Body of pancreas (tissue), 4 donors: ENCODE measurements at places on chromosomes 6 and 20. TPM values are rescaled to one million over a fixed set of nuclear protein-coding genes. Genes with fewer than 3 reads are reported as not detected.

Gene CRISP3
- 0.99 TPM for total RNA-seq

Gene INSM1
- 3.4 TPM for total RNA-seq

Gene TRIM31
- total RNA-seq: 0.26 TPM

Gene SIGLEC1
- 5.9 TPM for total RNA-seq

Gene HCK
- 2.1 TPM for total RNA-seq

Gene TGM6
- total RNA-seq: not detected

Gene TUBB2B
- total RNA-seq: 10.6 TPM

Gene EYS
- total RNA-seq: not detected

Gene CYP39A1
- total RNA-seq: 6.0 TPM

Gene SLC22A16
- not detected for total RNA-seq

Gene TCP11
- total RNA-seq: not detected

Gene IRAK1BP1
- 6.9 TPM for total RNA-seq

Gene SLC17A2
- not detected for total RNA-seq

DNA sequence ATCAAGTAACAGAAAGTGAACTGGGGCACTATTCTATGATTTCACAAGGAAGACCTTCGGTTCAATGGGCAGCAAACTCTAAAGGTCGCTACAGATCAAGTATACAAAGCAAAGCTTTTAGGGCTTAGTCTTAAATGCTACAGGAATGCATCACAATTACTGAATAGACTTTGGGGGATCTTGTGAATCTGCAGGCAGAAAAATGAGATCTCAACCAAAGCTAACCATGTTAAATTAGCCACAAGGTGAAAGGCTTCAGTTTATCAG, 98.0 kb upstream of the TMEM30A start:
- H3K27me3 ChIP-seq: no peaks in the 10 kb centered on the region
- H3K4me3 ChIP-seq: no peak overlapping the region
- no peak overlapping the region for H3K27ac ChIP-seq
- no peaks in the 10 kb centered on the region for H3K36me3 ChIP-seq

DNA sequence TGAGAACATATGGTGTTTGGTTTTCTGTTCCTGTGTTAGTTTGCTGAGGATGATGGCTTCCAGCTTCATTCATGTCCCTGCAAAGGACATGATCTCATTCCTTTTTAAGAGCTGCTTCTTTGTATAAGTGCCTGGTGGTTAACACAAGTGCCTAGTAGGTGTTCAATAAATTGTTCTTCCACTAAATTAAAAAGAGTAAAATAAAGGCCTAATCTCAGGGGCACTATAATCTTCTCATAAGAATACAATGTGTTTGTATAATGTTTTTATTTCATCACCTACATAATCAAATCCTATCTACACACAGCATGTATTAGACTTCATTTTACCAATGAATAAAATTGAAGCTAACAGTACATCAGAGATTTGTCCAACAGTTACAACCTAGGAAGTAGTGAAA, 252.7 kb downstream of the KHDC1L start:
- no peaks in the 10 kb centered on the region for H3K27me3 ChIP-seq
- DNase-seq: no peak
- no peaks in the 10 kb centered on the region for H3K36me3 ChIP-seq
- H3K27ac ChIP-seq: no peak overlapping the region
- H3K4me1 ChIP-seq: no peaks in the 10 kb centered on the region

DNA sequence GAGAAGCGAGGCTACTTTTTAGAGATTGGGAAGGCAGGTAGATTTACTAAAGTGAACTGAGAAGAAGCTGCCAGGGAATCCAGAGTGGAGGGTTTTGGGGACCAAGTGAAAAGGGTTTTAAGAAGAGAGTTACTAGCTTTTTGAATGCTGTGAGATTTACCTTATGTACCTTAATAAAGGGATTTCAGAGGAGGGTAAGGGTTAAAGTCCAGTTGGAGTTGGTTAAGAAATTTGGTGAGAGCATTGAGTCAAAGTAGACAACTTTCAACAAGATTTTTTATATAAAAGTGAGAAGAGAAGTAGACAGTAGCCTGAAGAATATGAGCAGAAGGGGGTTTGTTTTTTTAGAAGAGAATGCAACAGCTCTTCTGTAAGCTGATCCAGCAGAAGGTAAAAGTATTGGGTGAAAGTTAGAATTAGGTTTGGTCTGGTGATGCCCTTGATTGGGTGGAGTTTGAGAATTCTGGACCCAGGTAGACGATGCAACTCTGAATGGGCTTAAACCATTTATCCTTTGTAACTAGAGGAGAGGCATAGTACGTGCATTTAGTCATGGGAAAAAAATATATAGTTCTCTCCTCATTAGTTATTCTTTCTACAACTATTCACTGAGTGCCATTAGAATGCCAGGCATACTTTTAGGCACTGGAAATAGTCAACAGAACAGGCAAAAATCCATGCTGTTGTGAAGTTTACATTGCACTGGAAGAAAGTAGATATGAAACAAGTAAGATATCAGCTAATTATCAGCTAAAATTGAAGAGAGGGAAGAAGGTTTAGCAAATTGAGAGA, 44.8 kb downstream of the ATRN start:
- H3K4me3 ChIP-seq: no peak overlapping the region
- no peak for DNase-seq
- peaks cover 14% of the 10 kb centered on the region for H3K4me1 ChIP-seq
- no peaks in the 10 kb centered on the region for H3K27me3 ChIP-seq
- H3K36me3 ChIP-seq: no peaks in the 10 kb centered on the region

DNA sequence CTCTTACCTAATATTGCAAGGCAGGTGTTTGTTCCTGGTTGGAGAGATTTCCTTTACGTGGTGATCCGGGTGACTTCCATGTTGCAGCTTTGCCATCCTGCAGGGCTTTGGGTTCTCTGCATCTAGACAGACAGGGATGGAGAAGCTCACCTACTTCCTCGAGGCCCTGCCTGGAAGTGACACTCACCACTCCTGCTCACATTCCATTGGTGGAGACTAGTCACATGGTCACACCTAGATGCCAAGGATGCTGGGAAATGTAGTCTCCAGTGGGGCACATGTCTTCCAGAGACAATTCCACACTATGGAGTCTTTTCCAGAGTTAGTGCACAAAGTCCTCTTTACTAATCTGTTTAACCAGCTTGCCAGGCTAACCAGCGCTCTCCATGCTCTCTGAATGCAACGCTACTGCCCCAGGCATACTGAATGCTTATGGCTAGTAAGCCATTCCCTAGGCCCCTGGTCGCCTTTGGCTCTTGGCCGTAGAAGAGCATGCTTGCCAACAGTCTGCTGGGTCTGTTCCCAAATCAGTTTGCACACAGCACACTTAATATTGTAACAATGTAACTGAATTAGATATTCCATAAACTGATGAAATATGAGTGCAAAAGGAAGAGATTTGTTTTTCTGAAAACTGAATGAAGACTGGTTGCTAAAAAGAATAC, 6.7 kb upstream of the KCNK15 start:
- H3K27me3 ChIP-seq: no peaks in the 10 kb centered on the region
- peak overlapping the region; percentile 3 for H3K27ac ChIP-seq
- no peaks in the 10 kb centered on the region for H3K4me1 ChIP-seq
- peak; percentile 63 for DNase-seq

DNA sequence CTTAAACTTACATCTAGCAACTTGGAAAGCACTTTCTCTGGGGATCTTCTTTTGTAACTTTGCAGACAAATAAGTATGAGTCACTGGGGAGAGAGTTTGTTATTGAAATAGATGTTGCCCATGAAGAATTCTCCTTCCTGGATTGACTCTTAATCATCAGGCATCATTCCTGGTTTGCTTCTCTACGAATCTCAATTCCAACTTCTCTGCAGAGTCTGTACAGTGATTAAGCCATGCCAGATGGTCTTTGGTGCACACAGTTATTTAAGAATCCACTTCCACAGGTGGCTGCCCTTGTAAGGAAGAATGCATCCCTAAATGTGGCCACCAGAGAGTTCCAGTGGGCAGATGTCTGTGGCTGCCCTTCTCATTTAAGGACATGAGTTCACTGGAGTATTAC, 25.7 kb downstream of the MYCT1 start:
- no peak for DNase-seq
- H3K4me1 ChIP-seq: no peaks in the 10 kb centered on the region
- H3K27ac ChIP-seq: no peak overlapping the region

DNA sequence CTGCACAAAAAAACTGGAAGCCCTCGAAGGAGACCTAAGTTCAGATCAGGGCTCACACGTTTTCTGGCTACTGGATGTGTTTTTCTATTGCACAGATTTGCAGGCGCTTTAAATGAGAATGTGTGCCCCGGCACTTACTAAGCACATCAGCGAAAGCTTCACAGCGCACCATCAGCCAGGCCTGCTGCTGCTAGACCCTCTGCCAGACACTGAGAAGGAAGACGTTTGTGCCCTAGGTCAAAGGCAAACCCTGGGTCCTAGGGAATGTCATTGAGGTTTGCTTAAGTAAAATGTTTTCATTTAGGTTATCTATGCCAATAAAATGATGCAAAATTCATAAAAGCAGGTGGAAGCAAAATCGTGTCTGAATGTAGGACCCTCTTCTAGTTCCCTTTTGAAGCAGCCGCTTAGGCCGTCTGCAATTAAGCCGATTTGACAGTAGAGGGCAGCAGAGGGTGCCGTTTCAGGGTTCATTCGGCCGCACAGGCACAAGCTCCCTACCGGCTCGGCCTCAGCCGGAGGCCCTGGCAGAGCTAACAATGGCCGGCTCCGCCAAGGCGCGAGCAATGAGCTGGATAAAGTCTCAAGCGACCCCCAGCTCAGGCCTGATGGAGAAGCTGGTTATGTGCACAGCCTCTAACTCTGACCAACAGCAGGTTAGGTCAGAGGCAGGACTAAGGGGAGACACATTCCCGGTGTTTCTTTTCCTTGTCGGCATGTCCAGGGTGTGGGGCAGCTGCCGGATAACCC, 107.2 kb upstream of the FOXA2 start:
- no peak overlapping the region for H3K4me3 ChIP-seq
- no peak overlapping the region for H3K27ac ChIP-seq
- no peaks in the 10 kb centered on the region for H3K4me1 ChIP-seq
- peak; percentile 82 for DNase-seq

GRCh38 chr20:23230766-23231385, 119.7 kb upstream of the NXT1 start:
- no peaks in the 10 kb centered on the region for H3K4me1 ChIP-seq
- no peaks in the 10 kb centered on the region for H3K27me3 ChIP-seq
- H3K36me3 ChIP-seq: no peaks in the 10 kb centered on the region
- no peak overlapping the region for H3K27ac ChIP-seq
- H3K4me3 ChIP-seq: no peak overlapping the region
- no peak for DNase-seq

- no peaks in the 10 kb centered on the region for H3K4me1 ChIP-seq
- H3K4me3 ChIP-seq: no peak overlapping the region
- H3K27ac ChIP-seq: no peak overlapping the region
- no peaks in the 10 kb centered on the region for H3K27me3 ChIP-seq
- no peaks in the 10 kb centered on the region for H3K36me3 ChIP-seq
These were observed 6.8 kb upstream of the KIAA1755 start for GRCh38 chr20:38267296-38267695.

GRCh38 chr6:3333263-3333662, 74.5 kb downstream of the PSMG4 start:
- H3K27ac ChIP-seq: peak overlapping the region; percentile 84
- H3K27me3 ChIP-seq: no peaks in the 10 kb centered on the region
- H3K4me1 ChIP-seq: peaks cover 99% of the 10 kb centered on the region
- H3K4me3 ChIP-seq: no peak overlapping the region

- no peak overlapping the region for H3K4me3 ChIP-seq
- H3K27ac ChIP-seq: no peak overlapping the region
- no peaks in the 10 kb centered on the region for H3K27me3 ChIP-seq
These were observed 77.5 kb upstream of the MRPS10 start for GRCh38 chr6:42295181-42295580.

DNA sequence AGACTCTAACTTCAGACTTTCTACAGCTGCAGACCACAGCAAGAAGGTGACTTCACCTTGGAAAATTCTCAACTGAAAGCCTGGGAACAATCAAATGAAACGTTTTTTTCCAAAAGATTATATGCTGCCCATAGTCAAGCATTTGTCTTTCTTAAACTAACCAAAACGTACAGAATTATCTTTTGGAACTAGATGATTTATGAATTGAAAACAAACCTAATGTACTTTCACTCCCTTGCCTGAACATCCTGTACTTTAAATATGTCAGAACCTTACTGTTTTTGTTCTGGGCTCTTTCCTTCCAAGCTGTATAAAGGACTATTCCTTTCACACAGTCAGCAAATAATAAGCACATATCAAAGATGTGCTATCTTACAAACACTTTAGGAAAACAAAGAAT, 62.4 kb upstream of the TNFAIP3 start:
- H3K4me3 ChIP-seq: no peak overlapping the region
- H3K27me3 ChIP-seq: no peaks in the 10 kb centered on the region
- H3K4me1 ChIP-seq: peaks cover 4% of the 10 kb centered on the region
- peak overlapping the region; percentile 34 for H3K27ac ChIP-seq
- DNase-seq: no peak

- no peaks in the 10 kb centered on the region for H3K36me3 ChIP-seq
- H3K4me1 ChIP-seq: peaks cover 12% of the 10 kb centered on the region
- no peak overlapping the region for H3K27ac ChIP-seq
These were observed 3.1 kb upstream of the ATXN1 start for GRCh38 chr6:16764188-16764950.

DNA sequence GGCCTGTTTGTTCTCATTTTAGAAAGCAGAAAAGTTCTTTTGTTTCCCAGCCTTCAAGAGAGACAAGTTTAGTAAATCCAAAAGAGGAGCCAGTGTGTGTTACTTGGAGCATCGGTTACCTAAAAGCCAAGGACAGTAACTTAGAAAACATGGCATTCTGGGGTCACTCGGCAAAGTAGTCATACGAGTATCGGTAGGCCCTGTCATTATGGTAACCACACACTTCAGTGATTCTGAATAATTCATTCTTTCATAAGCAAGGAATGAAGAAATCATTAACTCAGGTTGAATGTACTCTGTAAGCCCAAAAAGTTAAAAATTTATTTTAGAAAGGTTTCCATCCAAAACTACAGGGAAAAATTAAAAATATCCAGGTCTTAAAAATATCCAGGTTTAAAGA, 34.0 kb downstream of the CNKSR3 start:
- no peaks in the 10 kb centered on the region for H3K27me3 ChIP-seq
- H3K4me1 ChIP-seq: peaks cover 68% of the 10 kb centered on the region
- no peak for DNase-seq
- no peaks in the 10 kb centered on the region for H3K36me3 ChIP-seq

GRCh38 chr6:4598384-4598995, 177.7 kb upstream of the CDYL start:
- no peaks in the 10 kb centered on the region for H3K36me3 ChIP-seq
- no peaks in the 10 kb centered on the region for H3K4me1 ChIP-seq
- no peaks in the 10 kb centered on the region for H3K27me3 ChIP-seq
- no peak overlapping the region for H3K27ac ChIP-seq

GRCh38 chr6:75084018-75084417, 121.8 kb downstream of the COL12A1 start:
- H3K4me1 ChIP-seq: no peaks in the 10 kb centered on the region
- no peak overlapping the region for H3K27ac ChIP-seq
- no peak overlapping the region for H3K4me3 ChIP-seq
- no peaks in the 10 kb centered on the region for H3K27me3 ChIP-seq
- DNase-seq: no peak

DNA sequence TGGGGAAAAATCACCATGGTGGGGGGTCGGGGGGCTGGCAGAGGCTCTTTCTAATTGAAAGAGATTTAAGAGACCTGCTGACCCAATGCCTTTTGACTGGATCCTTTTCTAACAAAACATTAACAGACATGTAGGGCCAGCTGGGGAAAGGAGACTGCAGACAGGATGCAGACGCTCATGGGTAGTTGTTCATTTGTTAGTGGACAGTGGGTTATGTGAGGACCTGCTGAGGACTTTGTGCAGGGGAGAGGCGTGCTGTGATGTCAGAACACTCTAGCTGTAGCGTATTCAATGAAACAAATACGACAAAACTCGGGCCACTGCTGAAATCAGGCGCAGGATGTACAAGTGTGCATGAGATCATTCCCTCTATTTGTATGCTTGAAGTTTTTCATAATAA, 1.2 kb downstream of the IP6K3 start:
- DNase-seq: no peak
- no peaks in the 10 kb centered on the region for H3K27me3 ChIP-seq
- peaks cover 20% of the 10 kb centered on the region for H3K4me1 ChIP-seq
- H3K36me3 ChIP-seq: no peaks in the 10 kb centered on the region
- H3K4me3 ChIP-seq: no peak overlapping the region
